ENCODE measurements at places on chromosomes 12 and 14. TPM values are rescaled to one million over a fixed set of nuclear protein-coding genes. Genes with fewer than 3 reads are reported as not detected.

CEP128 gene
- 16.4 TPM for total RNA-seq

WDHD1 gene
- 44.3 TPM for total RNA-seq

RBP5 gene
- 0.22 TPM for total RNA-seq

IAPP gene
- total RNA-seq, result not detected

KRT74 gene
- total RNA-seq, result not detected

SPX gene
- 0.76 TPM for total RNA-seq

LRP6 gene
- 28.1 TPM for total RNA-seq

GOLT1B gene
- 43.5 TPM for total RNA-seq

MEG3 gene
- 2.5 TPM for total RNA-seq

KLRK1 gene
- total RNA-seq, result 2.3 TPM

All from HCT116 (cell line).